ENCODE measurements at places on chromosomes 12 and 14. TPM values are rescaled to one million over a fixed set of nuclear protein-coding genes. Genes with fewer than 3 reads are reported as not detected.

RERGL gene
- 0.30 TPM for total RNA-seq

HCAR3 gene
- total RNA-seq: not detected

PMCH gene
- not detected for total RNA-seq

SERPINA9 gene
- total RNA-seq: not detected

CCDC197 gene
- total RNA-seq: not detected
